Vagina (tissue), 2 donors: ENCODE measurements at places on chromosomes 4 and X.

DNA sequence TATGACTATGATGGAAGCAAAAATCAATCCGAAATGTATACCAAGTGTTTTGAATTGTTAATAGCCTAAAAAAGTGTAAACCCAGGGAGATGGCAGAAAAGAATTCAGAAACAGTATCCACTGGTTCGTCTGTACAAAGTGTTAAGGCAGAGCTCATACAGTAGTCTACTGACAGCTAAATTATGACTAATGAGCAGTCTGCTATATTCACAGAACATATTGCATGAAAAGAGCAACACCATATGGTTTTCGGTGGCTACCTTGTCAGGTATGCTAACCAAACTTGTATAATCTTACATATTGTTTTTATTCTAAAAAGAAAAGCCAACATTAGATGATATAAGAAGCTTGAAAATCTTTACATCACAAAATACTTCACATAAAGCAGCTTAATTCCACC lies 18.5 kb downstream of the EPHA5 start:
- no peak for DNase-seq

- no peak for DNase-seq
Observed at GRCh38 chr4:108744307-108744706, 18.5 kb downstream of the ETNPPL start.

DNA sequence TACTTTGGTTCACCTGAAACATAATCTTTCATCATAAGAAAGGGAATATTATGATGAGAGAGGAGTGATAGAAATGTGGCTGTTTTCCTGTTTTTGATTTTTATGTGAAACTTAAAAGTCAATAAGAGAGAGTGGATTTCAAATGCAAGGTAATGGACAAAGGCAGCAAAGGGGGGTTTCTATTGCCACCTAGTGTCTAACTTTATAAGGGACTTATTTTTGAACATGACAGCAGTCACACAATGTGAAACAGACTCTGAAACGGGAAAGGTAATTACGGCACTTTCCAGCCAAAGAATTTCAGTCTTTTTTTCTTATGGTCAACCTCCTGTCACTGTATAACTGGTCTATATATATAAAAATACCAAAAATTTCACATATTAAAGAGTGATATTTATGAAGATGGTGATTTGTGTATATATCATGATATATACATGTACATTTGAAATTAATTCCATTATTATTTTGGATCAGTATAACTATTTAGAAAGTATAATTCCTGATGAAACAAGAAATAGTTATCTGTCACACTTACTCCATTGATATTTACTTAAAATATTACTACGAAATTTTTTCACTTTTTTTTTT lies 127.1 kb downstream of the FBXO8 start:
- DNase-seq: no peak

DNA sequence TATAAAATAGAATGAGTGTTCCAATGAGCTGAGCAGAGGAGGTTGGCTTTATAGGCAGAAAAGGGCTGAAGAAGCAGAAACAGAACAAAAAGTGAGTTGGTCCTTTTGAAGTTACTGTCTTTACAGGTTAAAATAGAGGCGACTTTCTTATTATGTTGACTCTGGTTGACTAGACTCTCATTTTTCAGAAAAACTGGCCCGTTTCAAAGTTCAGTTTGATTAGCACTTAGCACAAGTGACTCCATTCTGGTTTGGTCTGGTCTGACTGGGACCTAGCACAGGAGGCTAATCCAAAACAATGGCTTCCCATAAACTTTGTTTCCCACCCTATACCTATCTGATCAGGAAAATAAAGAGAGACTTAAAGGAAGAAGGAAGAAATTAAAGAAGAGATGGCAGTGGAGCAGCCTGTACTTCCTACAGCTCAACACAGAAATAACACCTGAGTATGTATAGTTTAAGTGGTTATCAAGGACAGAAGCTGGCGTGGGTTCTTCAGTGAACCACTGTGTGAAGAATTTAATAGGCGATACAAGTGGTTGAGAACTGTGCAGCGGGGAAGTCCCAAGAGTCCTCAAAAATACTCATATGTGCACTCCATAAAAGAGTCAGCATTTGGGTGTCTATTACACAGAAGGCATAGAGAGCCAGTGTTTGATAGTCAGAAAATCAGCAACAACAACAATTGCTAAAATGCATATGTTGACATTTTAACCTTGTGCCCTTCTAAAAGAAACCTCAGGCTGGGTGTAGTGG lies 554.8 kb upstream of the HTR2C start:
- DNase-seq: no peak

DNA sequence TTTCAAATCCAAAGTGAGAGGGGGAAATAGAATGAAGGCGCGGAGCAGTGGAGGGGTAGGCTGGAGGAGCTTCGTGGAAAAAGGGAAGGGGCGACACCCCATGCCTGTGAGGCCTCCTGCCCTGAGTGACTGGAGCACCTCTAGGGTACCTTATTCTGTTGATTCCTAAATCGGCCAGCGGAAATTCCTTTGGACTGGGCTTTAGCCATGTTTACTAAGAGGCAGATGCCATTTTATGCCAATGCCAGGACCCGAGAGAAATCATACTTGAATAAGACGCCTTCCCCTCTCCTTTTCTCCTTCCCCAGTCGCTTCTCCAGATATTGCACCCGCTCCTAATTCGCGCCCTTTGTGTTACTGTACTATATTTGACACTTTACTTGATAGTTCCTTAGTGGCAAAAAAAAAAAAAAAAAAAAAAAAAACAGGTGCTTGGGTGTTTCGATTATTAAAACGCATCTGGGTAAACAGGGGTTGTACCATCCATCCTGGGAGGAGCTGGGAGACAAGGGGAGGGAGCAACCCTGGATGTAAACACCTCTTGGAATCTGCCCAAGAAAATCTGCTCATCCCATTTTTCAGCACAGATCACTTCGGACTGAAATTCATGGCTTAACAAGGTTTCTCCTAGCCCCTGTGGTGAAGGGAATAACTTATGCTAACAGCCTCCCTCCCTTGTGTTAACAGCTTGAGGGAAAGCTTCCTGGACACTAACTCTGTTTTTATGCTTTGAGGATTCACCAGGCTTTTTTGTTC lies 1.5 kb downstream of the BMP3 start:
- DNase-seq: no peak

- DNase-seq: no peak
Observed at GRCh38 chrX:35046660-35047296, 104.2 kb downstream of the FAM47B start.

- no peak for DNase-seq
Observed at GRCh38 chr4:72666910-72667309, 97.9 kb upstream of the ADAMTS3 start.

GRCh38 chr4:38322714-38323113 lies 341.3 kb upstream of the KLF3 start:
- no peak for DNase-seq

- DNase-seq: no peak
Observed at GRCh38 chr4:151888367-151888866, 127.6 kb upstream of the GATB start.

GRCh38 chr4:83075311-83076095 lies 39.0 kb downstream of the PLAC8 start:
- no peak for DNase-seq

DNA sequence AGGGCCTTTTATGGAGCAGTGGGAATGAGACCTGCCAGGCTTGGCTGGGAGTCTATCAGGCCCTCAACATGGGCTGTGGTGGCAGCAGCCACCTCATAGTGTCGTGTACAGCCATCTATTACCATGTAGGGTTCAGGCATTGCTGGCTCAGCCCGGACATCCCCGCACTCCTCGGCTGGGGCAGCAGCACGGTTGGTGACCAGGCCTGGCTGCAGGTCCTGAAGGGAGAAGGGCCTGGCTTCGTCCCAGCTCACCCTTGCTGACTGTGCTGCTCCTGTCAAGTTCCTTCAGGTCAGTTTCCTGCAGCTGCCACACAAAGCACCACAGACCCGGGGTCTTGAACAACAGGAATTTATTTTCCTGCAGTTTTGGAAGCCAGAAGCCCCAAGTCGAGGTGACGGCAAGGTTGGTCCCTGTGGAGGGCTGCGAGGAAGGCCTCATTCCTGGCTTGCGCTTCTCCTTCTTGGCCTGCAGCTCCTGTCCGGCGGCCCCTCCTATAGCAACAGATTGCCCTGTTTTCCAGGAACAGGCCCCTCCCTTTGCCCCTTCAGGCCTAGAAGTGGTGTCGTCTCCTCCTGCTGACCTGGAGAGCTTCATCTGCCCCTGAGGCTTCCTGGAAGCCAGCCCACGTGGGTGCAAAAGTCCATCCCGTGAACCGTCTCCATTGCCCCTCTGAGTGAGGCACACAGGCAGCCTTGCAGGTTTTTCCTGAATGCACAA lies 25.2 kb upstream of the SORCS2 start:
- DNase-seq: no peak

DNA sequence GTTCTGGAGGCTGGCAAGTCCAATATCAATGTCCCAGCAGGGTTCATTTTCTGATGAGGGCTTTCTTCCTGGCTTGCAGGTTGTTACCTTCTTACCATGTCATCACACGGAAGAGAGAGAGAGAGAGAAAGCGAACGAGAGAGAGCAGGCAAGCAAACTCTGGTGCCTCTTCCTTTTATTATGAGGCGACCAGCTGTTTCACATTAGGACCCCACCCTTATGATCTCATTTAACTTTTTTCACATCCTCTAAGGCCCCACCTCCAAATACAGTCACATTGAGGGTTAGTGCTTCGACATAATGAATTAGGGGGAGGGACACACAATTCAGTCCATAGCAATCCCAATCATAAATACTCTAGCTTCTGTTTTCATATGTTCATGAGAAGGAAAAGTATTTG lies 10.6 kb upstream of the GPR174 start:
- no peak for DNase-seq

DNA sequence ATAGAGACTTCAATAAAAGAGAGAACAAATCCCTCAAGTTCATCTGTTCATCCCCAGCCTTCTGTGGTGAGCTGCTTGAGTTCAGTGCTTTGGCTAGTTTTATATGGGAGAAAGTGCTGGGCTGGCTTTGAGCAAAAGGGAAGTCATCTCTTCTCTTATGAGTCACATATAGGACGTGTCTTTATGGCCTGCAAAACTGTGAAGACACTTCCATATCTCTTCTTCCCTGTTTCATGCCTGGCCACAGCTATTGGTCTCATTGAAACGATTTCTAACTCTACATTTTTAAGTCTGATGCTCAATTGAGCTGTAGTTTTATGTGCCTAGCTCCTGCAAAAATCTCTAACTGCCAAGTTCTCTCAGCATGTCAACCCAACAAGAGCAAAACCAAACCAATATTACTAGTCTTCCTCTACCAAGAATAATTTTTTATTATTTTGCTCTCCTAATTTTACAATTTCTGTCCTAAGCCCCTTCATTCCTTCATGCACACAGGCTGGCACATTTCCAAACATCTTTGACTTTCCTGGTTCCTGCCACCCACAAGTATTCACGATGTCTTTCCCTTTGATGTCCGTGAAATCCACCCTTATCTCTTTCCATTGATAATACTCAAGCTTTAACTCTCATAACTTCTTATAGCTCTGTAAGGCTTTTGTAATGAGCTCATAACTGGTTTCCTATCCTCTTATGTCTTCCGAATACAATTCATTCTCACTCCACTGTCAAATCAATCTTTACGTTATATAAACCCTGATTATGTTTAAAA lies 165.3 kb downstream of the BTC start:
- DNase-seq: no peak

- no peak for DNase-seq
Observed at GRCh38 chr4:17323554-17324385, 188.1 kb downstream of the QDPR start.

- no peak for DNase-seq
Observed at GRCh38 chrX:63993936-63994335, 208.9 kb upstream of the ARHGEF9 start.

DNA sequence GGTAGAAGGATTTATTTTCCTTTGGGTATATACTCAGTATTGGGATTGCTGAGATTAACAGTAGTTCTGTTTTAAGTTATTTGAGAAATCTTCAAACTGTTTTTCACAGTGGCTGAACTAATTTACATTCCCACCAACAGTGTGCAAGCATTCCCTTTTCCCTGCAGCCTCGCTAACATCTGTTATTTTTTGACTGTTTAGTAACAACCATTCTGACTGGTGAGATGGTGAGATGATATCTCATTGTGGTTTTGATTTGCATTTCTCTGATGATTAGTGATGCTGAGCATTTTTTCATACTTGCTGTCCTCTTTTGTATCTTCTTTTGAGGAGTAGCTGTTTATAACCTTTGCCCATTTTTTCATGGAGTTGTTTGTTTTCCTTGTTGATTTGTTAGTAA lies 457.8 kb downstream of the TRAM1L1 start:
- no peak for DNase-seq

GRCh38 chr4:112142182-112142581 lies 3.1 kb upstream of the FAM241A start:
- DNase-seq: no peak

GRCh38 chr4:138398322-138398721 lies 156.2 kb upstream of the SLC7A11 start:
- no peak for DNase-seq

- no peak for DNase-seq
Observed at GRCh38 chrX:37060999-37061398, 52.8 kb downstream of the FAM47C start.

DNA sequence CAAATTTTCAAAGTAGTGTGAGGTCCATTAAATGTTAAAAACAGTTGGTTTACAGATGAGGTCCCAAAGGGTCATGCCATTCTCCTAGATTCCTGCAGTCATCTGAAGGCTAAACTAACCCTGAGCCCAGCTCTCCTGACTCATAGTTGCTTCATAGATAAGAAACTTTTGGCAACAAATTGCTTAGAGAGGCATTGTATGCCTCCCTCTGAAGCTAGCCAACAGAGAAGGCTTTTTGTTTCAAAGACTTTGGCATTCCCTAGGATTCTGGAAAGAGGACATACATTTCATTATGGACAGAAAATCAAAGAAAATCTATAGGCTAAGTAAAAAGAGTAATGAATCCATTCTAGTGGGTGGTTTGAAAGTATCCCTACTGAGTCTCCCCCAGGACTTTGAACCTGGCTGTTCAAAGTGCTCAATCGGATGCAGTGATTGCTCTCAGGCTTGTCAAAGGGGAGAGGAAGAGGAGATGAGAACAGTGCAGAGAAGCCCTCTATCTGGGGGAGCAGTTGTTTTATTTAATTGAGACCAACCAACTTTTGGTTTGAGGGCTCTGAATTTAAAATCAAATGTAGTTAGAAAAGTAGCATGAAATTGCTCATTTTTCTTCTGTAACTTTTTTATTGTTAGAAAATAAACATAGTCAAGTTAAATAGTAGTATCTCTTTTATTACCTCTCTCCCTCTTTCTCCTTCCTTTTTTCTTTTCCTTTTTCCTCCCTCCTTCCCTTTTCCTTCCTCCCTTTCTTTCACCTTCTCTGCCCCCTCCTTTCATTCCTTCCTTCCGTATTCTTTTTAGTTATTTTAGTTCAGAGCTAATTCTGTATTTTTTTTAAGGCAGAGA lies 72.3 kb upstream of the ZNF518B start:
- DNase-seq: no peak

GRCh38 chr4:1557221-1557597 lies 126.9 kb downstream of the FAM53A start:
- no peak for DNase-seq
